ENCODE measurements at places on chromosomes 2 and 18.

DNA sequence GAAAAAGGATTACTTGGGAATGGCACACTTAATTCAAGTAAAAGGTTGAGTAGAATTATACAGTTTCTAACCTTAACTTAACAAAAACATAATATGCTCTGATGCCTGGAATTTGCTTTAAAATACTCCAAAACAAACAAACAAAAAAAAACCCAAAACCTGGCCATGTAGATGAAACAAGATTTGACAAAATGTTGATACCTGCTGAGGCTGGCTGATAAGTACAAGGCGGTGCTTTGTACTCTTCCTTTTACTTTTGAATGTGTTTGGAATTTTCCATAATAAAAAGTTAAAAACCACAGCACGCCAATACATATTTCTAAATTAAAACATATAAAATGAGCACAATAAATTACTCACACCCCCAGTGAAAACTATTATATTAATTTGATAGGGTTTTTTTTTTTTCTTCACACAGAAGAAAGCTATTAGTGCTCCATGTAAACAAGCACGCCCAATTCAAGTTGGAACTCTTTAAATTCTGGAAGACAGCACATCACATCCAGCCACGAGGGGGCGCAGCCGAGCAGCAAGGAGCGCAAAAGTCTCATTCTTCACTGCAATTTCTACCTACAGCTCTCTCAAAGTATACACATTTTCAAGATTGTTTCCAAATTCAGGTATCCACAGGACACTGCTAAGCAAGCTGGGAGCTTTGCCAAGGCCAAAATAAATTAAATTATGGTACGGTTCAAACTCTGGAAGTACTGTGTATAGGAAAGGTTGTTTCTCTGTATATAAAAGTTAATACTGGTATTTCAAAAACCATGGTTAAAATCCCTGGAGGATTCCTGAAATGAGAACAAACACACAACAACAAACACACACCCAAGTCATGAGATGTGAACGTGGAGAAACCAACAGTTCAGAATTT lies 7.5 kb downstream of the SERTAD2 start:
- DNase-seq, result no peak

GRCh38 chr18:42030586-42031182 lies 75.7 kb downstream of the PIK3C3 start:
- DNase-seq, result no peak

GRCh38 chr18:22052405-22053105 lies 116.8 kb upstream of the GATA6 start:
- DNase-seq, result no peak

DNA sequence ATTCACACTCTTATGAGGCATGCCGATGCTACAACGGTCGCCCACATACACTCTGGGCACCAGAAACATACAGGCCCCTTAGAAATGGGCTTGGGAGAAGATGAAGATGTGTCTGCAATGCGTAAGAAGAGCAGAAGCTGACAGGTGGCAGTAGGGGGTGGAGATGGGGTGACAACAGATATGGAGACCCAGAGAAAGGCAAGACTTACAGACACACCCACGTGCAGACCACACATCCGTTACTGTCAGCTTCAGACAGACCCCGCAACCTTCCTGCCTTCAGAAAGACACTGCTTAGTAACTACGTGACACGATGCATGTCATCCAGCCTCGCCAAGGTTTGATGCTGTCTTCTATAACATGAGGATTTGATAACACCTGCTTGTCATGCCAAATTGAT lies 89.5 kb downstream of the ZFP36L2 start:
- DNase-seq, result no peak

GRCh38 chr2:223995569-223995968 lies 38.3 kb downstream of the MRPL44 start:
- DNase-seq, result no peak
